ENCODE measurements at places on chromosomes 2 and 18. TPM values are rescaled to one million over a fixed set of nuclear protein-coding genes. Genes with fewer than 3 reads are reported as not detected.

The STON1 gene
- total RNA-seq, result 27.5 TPM

The SUMO1 gene
- 62.4 TPM for total RNA-seq

- no peaks in the 10 kb centered on the region for H3K4me1 ChIP-seq
- no peaks in the 10 kb centered on the region for H3K27me3 ChIP-seq
Measured at GRCh38 chr18:27135504-27136207, 49.5 kb downstream of the CHST9 start.

GRCh38 chr2:68627615-68628014 lies 15.8 kb upstream of the PROKR1 start:
- no peaks in the 10 kb centered on the region for H3K27me3 ChIP-seq
- no peak for DNase-seq
- no peaks in the 10 kb centered on the region for H3K4me1 ChIP-seq
- no peaks in the 10 kb centered on the region for H3K36me3 ChIP-seq
- no peak overlapping the region for H3K27ac ChIP-seq

All from aorta (tissue), 5 donors.